ENCODE measurements at places on chromosomes 12 and 14. TPM values are rescaled to one million over a fixed set of nuclear protein-coding genes. Genes with fewer than 3 reads are reported as not detected.

The CCT2 gene
- total RNA-seq: 360 TPM

The TAMALIN gene
- 6.4 TPM for total RNA-seq

The KTN1 gene
- total RNA-seq: 117 TPM

The RIMKLB gene
- total RNA-seq: 5.3 TPM

The ENDOU gene
- total RNA-seq: not detected

DNA sequence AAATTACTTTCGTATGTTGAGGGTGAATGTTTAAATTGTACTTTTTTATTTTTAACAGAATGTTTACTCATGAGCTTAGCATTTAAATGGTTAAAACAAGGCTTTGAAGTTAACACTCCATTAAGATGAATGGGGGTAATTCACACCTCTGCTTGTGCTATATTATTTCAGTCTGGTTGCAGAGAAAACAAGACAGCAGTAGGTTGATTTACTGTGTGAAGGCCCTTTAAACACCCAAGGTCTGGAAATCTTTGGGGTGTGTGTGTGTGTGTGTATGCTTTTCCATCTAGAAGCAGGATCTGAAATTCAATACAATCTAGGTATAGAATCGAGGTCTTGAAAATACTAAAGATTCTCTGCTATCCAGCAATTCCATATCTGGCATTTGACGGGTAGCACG, 83.8 kb downstream of the SLC38A6 start:
- DNase-seq: no peak
- no peak overlapping the region for H3K27ac ChIP-seq
- H3K27me3 ChIP-seq: no peaks in the 10 kb centered on the region
- H3K4me1 ChIP-seq: no peaks in the 10 kb centered on the region

DNA sequence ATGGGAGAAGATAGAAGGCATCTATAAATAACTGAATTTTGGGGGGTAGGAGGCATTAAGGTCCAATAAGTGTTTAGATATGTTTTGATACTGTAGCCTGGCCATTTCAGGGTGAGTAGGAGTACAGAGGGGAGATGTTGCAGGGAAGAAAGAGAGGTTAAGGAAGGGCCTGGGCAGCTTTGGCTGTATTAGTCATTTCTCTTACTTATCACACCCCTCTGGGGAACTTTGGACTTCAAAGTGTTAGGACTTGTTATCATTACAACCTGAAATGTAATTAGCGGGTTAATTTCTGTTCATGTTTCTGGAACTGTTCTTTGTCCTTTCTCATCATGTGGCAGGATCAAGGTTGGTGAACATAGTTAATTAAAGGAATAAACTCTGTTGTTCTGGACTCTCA, 40.3 kb downstream of the SUSD6 start:
- peaks cover 30% of the 10 kb centered on the region for H3K36me3 ChIP-seq
- H3K4me1 ChIP-seq: peaks cover 81% of the 10 kb centered on the region
- no peak overlapping the region for H3K4me3 ChIP-seq
- DNase-seq: no peak
- H3K27ac ChIP-seq: peak overlapping the region; percentile 71
- H3K27me3 ChIP-seq: no peaks in the 10 kb centered on the region

DNA sequence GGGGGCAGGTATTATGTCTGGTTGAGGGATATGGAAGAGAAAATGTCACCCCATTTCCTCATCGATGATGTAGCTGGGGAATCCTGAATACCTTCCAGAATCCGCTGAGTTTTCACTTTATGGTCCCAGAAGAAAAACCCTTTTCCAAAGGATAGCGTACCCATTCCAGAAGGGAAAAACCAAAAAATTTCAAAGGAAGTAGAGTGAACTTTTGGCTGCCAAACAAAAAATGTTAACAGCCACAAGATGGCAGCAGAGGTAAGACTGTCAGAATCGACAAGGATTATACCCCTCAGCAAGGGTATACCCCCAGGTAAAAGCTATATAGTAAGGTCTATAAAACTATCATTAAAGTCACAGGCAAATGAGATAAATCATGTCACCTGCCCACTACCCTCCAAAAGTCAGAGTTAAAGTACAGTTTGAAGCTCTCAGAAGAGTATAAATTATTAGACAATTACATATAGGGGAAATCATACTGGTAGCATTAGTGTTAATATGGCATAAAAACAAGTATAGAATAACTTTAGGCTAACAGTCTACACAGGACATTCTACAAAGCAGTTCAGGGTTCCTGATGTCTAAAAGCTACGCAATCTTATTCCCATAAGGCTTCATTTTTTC, 18.0 kb downstream of the ACIN1 start:
- peaks cover 59% of the 10 kb centered on the region for H3K36me3 ChIP-seq
- no peaks in the 10 kb centered on the region for H3K27me3 ChIP-seq
- peaks cover 5% of the 10 kb centered on the region for H3K4me1 ChIP-seq
- H3K4me3 ChIP-seq: no peak overlapping the region
- DNase-seq: peak; percentile 46

DNA sequence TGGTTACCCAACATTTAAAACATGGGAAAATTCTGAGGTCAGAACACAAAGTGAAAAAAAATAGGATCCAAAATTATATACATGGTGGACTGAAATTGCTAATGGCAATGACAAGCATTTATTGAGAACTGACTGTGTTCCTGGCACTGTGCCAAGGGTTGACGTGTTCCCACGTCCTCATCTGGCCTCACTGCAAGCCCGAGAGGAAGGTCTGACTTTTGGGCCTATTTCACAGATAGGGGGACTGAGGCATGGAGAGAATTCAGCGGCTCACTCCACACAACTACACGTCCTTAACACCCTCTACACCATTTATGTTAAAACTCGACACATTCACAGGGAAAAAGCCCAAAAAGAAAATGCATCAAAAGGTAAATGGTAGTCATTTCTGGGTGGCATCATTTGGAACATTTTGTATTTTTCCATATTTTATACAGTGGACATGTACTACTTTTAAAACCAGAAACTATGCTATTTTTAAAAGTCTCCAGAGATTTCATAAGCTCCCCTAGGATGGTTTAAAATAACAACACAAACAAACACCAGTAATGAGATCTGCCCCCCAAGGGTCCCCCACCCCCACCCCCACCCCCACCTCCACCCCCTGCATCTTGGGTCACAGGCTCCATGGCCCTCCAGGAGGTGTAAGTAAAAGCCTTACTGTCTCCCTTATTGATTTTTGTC, 27.7 kb downstream of the CLMN start:
- no peak overlapping the region for H3K27ac ChIP-seq
- no peaks in the 10 kb centered on the region for H3K36me3 ChIP-seq
- DNase-seq: peak; percentile 55
- H3K4me1 ChIP-seq: no peaks in the 10 kb centered on the region
- H3K4me3 ChIP-seq: no peak overlapping the region

DNA sequence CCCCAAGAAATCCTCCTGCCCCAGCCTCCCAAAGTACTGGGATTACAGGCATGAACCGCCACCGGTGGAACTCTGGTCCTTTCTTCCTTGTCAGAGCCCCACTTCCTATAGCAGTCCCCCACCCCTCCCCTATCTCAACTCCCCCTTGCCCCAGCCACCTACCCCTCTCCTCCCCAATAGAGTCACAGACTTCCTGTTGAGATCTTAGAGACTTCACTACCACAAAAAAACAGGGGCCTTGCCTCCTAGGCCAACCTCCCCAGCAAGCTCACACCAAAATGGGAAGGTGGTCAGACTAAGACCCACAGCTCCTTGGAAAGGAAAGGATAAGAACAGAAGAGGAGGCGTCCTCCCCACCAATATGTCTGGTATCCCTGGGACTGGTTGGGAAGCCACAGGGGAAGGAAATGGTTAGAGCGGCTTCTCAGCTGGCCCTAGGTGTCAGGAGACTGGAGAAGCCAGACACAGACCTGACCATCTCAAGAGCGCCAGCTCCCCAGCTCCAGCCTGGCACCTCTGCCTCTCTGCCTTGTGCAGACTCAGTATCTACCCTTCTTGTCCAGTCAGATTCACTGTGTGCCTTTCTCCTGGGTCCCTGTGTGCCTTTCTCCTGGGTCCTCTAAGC, 8.5 kb downstream of the ITGB7 start:
- H3K27me3 ChIP-seq: no peaks in the 10 kb centered on the region
- no peak for DNase-seq
- H3K36me3 ChIP-seq: peaks cover 36% of the 10 kb centered on the region
- peaks cover 57% of the 10 kb centered on the region for H3K4me1 ChIP-seq
- H3K4me3 ChIP-seq: peak overlapping the region; percentile 45

- H3K36me3 ChIP-seq: peaks cover 33% of the 10 kb centered on the region
- H3K27ac ChIP-seq: peak overlapping the region; percentile 86
- peaks cover 43% of the 10 kb centered on the region for H3K4me1 ChIP-seq
- H3K4me3 ChIP-seq: peak overlapping the region; percentile 8
- H3K27me3 ChIP-seq: no peaks in the 10 kb centered on the region
Observed at GRCh38 chr12:121893961-121894460, 5.4 kb downstream of the PSMD9 start.

DNA sequence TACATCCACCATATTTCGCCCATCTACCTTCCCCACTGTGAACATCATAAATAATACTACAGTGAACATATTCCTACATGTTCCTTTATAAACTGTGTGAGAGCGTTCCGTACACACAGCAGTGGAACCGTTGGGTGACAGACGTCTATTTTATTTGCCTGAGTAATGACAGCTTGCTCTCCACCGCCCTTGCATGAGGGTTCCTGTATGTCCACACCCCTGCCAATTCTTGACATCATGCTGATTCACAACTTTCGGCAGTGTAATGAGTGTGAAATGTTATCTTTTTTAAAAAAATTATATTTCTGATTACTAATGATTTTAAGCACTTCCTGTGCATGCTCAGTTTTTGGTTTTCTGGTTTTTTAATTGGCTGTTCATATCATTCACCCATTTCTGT, 4.3 kb upstream of the RAD52 start:
- peaks cover 11% of the 10 kb centered on the region for H3K4me1 ChIP-seq
- H3K27me3 ChIP-seq: no peaks in the 10 kb centered on the region
- H3K27ac ChIP-seq: no peak overlapping the region
- H3K4me3 ChIP-seq: no peak overlapping the region

- H3K27me3 ChIP-seq: no peaks in the 10 kb centered on the region
- no peak overlapping the region for H3K4me3 ChIP-seq
- H3K27ac ChIP-seq: no peak overlapping the region
- no peak for DNase-seq
Observed at GRCh38 chr12:75665216-75665615, 153.8 kb upstream of the KRR1 start.

GRCh38 chr14:54812617-54813016, 90.0 kb downstream of the GCH1 start:
- H3K36me3 ChIP-seq: no peaks in the 10 kb centered on the region
- no peak overlapping the region for H3K27ac ChIP-seq
- no peak overlapping the region for H3K4me3 ChIP-seq
- peaks cover 6% of the 10 kb centered on the region for H3K4me1 ChIP-seq

DNA sequence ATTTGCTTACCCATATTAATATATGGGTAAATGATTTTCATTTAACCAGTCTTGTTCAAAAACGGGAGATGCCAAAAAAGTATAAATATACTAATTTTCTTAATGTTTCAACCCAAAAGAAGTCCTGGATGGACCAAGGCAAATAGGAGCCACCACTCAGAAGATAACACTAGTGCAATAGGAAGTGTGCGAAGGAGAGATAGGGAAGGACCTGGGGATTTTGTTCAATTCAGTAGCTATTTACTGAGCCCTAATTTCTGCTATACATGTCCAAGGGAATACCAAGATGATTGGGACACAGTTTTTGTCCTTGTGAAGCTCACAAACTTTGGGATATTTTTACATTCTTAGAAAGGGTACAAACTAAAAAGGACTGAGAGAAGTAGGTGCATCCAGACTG, 1.5 kb downstream of the CMAS start:
- peak overlapping the region; percentile 82 for H3K4me3 ChIP-seq
- no peaks in the 10 kb centered on the region for H3K27me3 ChIP-seq
- H3K36me3 ChIP-seq: peaks cover 24% of the 10 kb centered on the region
- no peak overlapping the region for H3K27ac ChIP-seq
- no peak for DNase-seq
- peaks cover 47% of the 10 kb centered on the region for H3K4me1 ChIP-seq

GRCh38 chr14:101499513-101499912, 61.8 kb upstream of the DIO3 start:
- no peak overlapping the region for H3K27ac ChIP-seq
- H3K4me3 ChIP-seq: no peak overlapping the region
- peaks cover 11% of the 10 kb centered on the region for H3K27me3 ChIP-seq
- DNase-seq: no peak
- no peaks in the 10 kb centered on the region for H3K4me1 ChIP-seq
- no peaks in the 10 kb centered on the region for H3K36me3 ChIP-seq

Measured in activated CD4-positive, alpha-beta T cell treated with anti-CD3 and anti-CD28 coated beads for 36 hours (primary cell).